ENCODE measurements at places on chromosomes 2 and 18.

GRCh38 chr2:66948234-66948633 is 448.9 kb upstream of the ETAA1 start:
- no peak for DNase-seq

DNA sequence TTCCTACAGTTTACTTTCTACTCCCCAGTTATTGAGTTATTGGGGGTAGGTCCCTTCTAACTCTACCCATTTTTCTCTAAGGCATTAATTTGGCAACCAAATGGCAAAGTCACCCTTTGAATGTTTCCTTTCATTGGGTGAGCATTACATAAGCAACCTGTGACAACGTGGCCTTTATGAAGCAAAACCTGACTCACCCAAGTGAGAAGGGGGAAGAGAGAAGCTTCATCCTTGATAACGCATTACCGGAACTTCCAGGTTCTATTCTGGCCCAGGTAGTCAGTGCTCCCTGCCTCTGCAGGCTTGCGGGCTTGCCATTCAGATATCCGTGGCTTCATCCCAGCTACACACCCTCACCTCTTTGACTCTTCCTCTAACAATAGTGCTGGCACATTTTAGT is 39.1 kb upstream of the FAM124B start:
- no peak for DNase-seq

- DNase-seq, result no peak
Measured at GRCh38 chr2:960061-960736, 9.6 kb downstream of the SNTG2 start.

DNA sequence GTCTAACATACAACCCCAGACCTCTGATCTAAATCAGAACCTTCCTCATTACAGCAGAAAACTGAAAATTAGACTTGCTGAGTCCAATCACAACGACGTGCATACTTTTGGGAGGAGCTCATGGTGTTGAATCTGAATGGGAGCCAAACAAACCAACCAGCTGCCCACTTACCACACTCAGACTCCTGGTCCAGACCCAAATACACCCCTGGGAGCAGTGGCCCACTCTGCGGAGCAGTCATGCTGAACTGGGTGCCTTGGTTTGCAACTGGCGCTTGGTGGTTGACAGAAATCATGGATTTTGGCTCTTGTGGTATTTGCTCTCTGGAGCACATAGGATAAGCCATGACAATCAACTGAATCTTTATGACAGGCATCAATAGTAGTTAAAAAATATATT is 253.6 kb upstream of the TNP1 start:
- no peak for DNase-seq

- DNase-seq, result no peak
Measured at GRCh38 chr18:59484561-59485328, 125.7 kb upstream of the LMAN1 start.

DNA sequence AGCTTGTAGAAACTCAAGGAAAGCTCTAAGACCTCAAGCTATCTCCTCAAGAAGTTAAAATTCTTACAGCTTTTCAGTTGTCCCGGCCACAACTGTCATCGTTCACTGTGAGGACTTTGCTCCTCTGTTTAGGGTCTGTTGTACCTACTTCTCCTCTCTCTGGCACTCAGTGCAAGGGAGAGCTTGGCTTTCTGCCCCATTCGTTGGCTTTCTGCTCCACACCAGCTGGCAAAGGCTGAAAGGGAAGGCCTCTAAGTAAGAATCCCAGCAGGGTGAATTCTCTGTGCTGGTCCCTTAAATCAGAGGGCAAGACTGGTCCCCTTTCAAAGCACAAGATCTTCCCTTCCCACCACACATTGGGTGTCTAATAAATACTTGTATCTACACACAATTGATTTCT is 17.3 kb downstream of the ZBTB7C start:
- no peak for DNase-seq

DNA sequence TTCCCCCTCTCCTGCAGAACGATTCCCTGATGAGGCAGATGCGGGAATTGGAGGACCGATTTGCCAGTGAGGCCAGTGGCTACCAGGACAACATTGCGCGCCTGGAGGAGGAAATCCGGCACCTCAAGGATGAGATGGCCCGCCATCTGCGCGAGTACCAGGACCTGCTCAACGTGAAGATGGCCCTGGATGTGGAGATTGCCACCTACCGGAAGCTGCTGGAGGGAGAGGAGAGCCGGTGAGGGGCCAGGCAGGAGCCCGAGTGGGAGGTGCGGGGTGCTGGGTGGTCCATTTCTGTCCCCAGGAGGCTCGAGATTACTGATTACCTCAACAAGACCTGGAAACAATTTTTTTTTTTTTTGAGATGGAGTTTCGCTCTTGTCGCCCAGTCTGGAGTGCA is 3.1 kb downstream of the DES start:
- DNase-seq, result no peak

DNA sequence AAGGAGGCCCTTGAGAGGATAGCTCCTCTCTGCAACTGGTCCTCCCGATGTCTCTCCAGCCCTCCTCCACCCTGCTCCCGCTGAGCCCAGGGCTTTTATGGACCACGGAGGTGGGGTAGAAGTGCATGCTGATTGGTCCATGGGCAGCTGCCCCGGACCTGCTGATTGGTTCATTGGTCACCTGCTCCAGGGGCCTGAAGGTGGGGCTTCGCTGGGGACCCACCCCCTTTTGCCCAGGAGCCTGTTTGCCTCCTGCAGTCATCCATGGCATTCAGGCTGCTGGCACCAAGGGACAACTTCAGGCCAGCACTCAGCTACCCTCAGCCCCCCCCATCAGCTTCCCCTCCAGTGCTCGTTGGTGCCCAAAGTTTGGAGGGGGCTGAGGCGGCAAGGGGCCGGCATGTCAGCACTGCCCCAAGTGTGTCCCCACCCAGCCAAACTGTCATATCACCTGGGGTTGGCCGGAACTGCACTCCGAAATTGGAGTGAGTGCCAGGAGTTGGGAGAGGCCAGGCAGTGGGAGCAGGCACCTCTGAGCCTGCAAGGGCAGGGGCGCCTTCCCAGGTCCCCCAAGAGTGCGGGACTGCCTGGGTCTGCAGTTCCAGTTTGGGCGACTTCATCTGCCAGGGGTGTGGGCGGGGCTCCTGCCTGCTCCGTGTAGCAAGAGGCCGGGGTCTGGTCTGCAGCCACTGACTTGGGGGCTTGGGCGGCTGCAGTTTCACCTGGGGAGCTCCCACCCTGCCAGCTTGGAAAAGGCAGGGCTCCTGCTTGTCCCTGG is 288.9 kb downstream of the RDH14 start:
- DNase-seq, result no peak

GRCh38 chr2:9416962-9417316 is 6.4 kb downstream of the ITGB1BP1 start:
- no peak for DNase-seq

DNA sequence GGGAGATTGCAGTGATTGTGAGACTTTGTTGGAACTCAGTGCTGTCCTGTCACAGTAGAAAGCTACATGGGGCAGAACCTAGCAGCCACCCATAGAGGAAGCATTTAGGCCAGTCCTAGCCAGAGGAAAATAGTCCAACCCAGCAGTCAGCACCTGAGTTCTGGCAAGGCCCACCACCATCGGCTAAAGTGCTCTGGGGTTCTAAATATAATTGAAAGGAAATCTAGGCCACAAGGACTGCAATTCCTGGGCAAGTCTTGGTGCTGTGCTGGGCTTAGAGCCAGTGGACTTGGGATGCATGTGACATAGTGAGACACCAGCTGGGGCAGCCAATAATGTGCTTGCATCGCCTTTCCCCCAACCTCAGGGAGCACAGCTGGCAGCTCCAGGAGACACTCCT is 28.9 kb upstream of the ACTR2 start:
- DNase-seq, result no peak

DNA sequence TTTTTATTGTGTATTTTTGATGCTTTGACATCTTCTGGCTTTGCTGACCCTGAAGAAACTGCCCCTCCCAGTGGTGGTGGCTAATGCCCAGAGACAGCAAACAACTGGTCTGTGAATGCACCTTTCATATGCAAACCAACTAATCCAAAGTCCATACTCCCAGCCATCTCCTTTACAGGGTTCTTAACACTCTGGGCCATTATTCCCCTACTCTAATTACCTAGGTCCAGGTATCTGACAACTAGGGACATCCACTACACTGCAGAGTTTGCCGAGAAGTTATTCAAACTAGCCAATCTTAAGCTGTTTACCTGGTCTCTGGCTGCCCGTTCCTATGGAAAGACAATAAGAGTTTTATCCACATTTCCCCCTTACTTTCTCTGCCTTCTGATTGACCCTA is 73.6 kb downstream of the FSHR start:
- DNase-seq, result no peak

DNA sequence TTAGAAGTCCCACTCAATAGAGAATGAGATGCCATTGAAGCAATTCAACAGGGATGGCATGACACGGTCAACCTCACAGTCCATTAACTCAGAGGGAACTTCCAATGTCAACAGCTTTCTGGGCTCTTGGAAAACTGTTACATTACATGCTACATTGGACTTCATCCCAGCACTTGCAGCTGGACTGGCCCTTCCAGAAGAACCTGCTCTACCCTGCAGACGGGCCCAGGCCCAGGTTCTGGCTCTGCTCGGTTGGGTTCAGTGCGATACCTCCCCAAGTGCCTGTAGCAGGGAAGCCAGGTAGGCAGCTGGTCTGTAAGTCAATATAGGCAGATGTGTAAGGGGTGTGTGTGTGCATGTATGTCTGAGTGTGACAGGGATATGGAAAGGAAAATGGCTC is 12.9 kb downstream of the LAMA1 start:
- DNase-seq, result no peak

GRCh38 chr2:36459725-36460137 is 104.2 kb downstream of the CRIM1 start:
- no peak for DNase-seq

- no peak for DNase-seq
Measured at GRCh38 chr2:26811261-26811660, 25.4 kb downstream of the CENPA start.

DNA sequence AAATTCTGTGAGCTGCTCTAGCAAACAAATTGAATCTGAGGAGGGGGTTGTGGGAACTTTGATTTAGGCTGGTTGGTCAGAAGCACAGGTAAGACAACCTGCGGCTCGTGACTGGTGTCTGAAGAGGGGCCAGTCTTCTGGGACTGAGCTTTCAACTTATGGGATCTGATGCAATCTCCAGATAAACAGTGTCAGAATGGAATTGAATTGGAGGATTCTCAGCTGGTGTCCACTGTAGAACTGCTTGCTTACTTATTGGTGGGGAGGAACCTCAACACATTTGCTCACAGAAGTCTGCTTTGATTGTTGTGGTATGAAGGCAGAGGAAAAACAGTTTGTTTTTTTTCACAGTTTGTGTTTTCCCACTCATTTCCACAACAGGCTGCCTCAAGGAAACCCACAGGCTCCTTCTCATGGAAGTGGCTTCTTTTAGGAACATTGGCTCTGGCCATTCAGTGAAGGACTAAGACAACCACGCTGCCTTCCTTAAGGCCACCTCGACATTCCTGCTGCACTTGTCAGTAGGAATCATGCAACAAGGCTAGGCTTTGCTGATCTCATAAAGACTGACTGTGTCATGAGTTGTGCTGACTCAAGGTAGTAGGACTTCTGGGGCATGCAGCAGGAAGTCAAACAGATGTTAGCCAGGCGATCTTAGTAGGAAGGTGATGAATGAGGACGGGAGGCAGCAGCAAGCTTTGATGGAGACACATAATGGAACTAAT is 104.7 kb downstream of the TSN start:
- DNase-seq, result no peak

GRCh38 chr2:200317975-200318374 is 11.5 kb downstream of the SPATS2L start:
- DNase-seq, result no peak

GRCh38 chr2:236293241-236293810 is 29.1 kb upstream of the ASB18 start:
- DNase-seq, result no peak

DNA sequence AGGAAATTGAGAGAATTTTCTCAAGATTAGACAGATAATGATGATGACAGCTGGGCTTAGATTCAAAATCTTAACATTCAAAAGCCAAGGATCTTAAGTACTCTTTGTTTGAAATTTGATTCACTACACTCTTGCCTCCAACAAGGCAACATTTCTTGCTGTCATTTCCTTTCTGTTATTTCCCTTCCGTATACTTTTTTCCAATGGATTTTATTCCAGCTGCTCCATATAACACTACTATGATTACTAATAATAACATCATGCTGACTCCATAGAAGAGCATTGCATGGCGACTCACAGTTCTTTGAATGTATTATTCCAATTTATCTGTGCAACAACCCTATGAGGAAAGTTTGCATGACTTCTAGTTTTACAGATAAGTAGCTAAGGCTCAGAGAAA is 33.9 kb upstream of the CCDC102B start:
- no peak for DNase-seq

GRCh38 chr2:64220265-64220664 is 76.0 kb upstream of the PELI1 start:
- no peak for DNase-seq

DNA sequence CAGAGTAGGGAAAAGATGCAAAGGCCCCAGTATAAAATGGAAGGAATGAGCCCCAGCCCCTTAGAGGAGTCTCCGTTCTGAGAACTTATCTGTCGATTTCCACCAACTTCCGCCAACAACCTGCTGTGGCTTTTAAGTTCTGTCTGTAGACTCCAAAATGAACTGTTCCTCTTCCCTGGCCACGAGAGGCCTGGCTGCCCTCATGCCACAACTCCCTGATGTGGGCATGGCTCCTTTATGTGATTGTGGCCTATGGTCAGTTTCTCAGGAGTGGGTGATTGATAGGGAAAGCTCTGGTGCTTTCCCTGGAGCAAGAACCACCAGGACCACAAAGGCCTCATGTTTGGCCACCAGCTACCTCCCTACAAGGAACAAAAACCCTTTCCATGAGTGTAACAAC is 18.8 kb upstream of the CD207 start:
- no peak for DNase-seq

- DNase-seq, result no peak
Measured at GRCh38 chr2:237322564-237322963, 91.4 kb downstream of the COL6A3 start.

DNA sequence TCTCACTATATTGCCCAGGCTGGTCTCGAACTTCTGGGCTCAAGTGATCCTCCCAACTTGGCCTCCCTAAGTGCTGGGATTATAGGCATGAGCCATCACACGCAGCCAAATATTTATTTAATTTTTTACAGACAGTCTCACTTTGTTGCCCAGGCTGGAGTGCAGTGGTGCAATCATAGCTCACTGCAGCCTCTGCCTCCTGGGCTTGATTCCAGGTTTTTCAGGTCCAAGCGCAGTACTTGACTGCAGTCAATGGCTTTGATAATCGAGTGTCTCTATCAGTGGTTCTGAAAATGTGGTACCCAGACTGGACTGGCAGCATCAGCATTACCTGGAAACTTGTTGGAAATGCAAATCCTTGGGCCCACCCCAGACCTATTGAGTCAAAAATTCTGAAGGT is 63.1 kb downstream of the PLB1 start:
- DNase-seq, result no peak

- no peak for DNase-seq
Measured at GRCh38 chr18:55473058-55473457, 114.9 kb downstream of the TCF4 start.

DNA sequence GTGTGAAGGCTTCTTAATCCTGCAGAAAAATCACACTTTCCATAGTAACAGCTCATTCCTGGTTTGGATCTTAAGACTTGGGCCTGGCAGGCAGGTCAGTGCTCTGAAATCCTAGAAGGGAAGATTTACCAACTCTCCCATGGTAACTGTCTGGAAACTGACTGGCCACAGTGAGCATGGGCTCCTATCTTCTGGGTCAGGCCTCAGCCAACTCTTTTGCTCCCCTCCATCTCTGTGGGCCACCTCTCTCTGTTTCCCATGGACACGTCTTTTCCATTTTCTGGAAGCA is 86.7 kb downstream of the ACAA2 start:
- DNase-seq, result no peak
